NCI-H510A treated with DMSO at 0.1 percent for 48 hours (cell line): ENCODE measurements at places on chromosomes 7 and 10.
A peak's percentile ranks its signal among the peaks of the same experiment; 100 is the strongest.

GRCh38 chr10:2077231-2077630, 339.9 kb upstream of the ADARB2 start:
- no peak for DNase-seq

DNA sequence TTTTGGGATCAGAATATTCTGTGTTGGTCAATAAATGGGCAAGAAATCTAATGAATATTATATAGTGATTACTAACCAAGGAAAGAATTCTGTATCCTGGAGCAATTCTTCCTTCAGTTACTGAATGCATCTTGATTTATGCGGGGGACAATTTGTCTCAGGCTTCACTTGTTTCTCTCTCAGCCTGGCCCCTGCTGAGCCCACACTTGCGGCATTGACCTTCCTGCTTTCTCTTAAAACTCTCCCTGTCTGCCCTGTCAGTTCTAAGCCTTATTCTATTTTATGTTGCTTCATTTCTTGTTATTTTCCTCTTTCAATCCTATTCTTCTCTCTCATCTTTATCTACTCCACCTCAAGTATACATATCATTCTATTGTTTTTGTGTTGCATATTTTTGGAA, 122.1 kb upstream of the TPK1 start:
- no peak for DNase-seq

- DNase-seq, result no peak
Observed at GRCh38 chr7:53743697-53744402, 708.4 kb downstream of the POM121L12 start.

DNA sequence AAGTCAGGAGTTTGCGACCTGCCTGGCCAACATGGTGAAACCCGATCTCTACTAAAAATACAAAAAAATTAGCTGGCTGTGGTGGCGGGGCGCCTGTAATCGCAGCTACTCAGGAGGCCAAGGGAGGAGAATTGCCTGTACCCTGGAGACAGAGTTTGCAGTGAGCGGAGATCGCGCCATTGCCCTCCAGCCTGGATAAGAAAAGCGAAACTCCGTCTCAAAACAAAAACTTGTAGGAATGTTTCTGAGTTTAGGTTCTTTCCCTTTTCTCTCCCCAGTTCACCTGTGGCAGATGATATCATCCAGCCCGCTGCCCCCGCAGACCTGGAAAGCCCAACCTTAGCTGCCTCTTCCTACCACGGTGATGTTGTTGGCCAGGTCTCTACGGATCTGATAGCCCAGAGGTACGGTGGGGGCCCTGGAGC, 138.8 kb upstream of the BTBD16 start:
- peak; percentile 79 for DNase-seq

GRCh38 chr7:45026013-45026412, 26.0 kb downstream of the CCM2 start:
- no peak for DNase-seq

DNA sequence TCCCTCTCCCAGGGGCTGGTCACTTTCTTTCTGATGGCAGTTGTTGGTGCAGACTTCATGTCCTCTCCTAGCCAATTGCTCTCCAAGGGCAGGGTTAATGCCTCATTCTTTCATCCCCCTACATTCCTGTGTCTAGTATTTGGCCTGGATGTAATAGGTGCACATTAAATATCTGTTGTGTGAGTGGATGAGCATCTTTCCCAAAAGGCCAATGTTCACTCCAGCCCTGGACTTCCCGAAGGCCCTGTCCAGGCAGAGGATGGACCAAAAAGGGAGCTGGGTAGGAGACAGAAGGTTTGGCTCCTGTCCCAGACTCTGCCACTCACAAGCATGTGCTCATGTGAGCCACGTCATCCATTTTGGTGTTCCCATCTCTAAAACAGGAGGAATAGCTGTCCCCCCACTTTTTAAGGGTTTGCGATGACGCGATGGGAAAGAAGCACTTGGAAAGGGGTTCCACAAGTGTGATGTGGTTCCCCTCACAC, 47.5 kb downstream of the RGS10 start:
- no peak for DNase-seq

DNA sequence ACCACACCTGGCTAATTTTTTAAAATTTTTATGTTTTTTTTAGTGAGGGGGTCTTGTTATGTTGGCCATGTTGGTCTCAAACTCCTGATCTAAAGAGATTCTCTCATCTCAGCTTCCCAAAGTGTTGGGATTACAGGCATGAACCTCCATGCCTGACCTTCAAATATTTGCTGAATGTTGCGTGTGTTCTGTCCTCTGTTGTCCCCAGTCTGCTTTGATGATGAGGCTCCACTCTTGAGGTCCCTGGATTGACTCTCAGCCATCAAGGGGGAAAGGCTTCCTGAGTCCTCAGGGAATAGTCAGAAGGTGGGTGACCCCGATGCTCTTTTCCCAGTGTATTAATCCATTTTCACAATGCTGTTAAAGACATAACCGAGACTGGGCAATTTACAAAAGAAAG, 26.0 kb downstream of the LYZL2 start:
- no peak for DNase-seq

DNA sequence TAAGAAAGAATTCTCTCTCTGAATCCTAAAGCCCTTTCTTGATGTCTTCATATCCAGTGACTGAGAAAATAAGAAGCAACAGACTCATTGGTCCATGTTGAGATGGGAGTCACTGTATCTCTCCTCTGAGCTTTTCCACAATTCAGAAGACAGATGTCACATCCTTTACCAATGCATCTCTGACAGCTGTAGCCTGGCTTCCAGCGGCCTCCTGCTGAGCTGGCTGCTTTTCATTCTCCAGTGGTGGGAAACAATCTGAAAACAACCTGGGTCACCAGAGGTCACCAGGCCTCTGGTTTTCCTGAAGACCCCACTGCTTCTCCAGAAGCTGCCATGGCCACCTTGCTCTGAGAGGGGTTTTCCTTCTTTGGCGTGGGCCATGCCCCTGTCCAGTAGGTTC, 18.3 kb upstream of the RPA3 start:
- peak; percentile 5 for DNase-seq

GRCh38 chr10:97974100-97974499, 56.3 kb downstream of the CRTAC1 start:
- no peak for DNase-seq

- no peak for DNase-seq
Observed at GRCh38 chr10:116827214-116827671, 22.1 kb upstream of the ENO4 start.

DNA sequence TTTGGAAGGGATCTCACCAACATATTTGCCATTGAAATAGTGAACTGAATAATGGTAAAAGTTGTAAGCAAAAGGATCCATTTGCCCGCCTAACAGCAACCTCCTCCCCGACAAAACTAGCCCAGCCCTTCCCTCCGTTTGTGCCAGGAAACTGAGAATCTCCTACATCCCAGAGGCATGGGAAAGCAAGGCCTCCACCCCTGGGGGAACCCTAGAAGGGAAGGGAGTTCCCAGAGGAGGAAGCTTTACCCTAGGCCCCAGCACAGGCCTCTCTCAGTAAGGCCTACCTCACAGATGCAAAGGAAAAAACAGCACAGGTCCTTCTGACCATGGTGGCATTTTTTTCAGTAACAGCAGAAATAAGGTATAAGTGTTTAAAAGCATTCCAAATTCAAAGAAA, 229.7 kb downstream of the ELMO1 start:
- no peak for DNase-seq

GRCh38 chr10:3805791-3806461, 20.9 kb upstream of the KLF6 start:
- DNase-seq, result peak; percentile 25

DNA sequence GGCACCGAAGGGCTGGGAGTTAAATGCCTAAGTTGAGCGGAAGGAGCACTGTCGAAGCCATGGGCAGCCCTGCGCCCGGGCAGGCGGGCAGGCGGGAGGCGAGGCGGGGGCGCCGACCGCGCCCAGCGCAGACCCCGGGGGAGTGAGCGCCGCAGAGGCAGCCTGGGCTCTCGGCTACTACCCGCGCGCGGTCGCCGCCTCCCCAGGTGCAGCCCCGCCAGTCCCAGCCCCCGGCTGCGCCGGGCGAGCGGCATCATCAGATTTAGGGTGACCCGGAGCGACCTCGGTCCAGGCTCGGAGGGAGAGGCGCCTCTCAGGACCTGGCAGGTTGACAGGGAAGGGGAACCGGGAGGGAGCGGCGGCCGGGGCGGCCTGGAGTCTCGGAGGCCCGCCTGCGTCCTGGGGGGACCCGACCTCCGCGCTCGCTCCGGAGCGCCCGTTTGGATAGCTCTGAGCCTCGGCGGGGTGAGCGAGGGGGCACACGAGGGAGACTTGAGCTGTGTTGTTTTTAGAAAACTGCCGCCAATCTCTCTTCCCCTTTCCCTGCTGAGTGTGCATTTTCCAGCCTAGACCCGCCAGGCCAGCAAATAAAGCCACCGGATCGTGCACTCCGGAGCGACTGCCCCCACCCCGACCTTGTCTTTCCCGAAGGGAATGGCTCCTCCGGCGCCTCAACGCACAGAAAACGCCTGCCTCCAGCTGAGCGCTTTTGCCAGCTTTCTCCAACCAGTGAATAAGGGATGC, 2.3 kb upstream of the NRP1 start:
- DNase-seq, result no peak

DNA sequence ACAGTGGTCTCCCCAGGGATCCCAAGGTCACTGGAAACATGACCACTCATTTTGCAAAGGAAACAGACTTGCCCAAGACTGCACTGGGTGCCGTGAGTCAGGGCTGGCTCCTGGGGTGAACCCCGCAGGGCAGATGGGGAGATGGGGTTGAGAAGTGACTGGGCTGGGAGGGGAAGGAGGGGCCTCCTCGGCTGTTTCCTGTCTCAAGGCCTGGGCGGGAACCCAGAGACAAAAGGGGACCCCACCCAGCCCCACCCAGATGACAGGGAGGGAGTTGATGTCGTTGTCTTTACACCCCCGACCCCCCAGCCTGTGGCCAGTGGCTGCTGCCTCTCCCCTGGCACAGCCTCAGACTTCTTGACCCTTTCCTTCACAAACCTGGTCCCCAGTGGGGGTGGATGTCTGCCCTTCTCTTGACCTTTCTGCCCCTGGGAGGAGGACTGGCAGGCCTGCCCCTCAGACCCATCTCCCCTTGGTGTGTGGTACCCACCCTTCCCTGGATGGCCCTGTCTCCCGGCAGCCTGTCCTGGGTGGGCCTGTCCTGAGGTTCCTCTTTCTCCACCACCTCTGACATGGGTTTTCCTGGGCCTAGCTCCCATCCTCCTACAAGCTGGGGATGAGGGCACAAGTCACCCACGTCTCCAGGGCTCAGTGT, 1.4 kb downstream of the MYO1G start:
- DNase-seq, result no peak

DNA sequence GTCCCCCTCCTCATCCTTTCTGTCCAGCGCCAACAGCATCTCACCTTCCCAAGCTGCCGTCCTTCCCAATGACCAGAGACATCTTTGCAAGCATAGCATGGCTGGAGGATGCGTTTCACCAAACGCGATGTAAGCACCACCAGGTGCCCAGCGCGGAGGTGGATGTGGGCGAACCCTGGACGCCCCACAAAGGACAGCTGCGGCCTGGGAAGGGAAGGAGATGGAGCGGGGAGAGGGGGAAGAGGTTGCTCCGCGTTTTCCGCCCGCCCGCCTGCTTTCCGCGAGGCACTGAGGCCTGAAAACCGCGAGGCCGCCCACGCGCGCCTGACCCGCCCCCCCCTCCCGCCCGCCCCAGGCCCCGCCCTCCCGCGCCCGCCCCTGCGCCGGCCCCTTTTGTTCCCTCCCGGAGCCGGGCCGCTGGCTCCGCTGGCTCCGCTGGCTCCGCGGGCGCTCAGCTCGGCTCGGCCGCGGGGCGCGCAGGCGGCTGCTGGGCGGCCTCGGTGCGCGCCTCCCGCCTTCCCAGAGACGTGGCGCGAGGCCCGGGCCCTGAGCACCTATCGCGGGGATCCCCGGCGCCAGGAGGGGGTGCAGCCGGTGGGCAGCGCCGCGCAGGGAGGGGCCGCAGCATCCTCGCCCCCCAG, at the start of gene CLIP2:
CLIP2 (plus strand) TSS at position 390 of the 641 bp plus-strand sequence. CDS start 28,140 bp downstream, outside the sequence.
- peak; percentile 56 for DNase-seq

DNA sequence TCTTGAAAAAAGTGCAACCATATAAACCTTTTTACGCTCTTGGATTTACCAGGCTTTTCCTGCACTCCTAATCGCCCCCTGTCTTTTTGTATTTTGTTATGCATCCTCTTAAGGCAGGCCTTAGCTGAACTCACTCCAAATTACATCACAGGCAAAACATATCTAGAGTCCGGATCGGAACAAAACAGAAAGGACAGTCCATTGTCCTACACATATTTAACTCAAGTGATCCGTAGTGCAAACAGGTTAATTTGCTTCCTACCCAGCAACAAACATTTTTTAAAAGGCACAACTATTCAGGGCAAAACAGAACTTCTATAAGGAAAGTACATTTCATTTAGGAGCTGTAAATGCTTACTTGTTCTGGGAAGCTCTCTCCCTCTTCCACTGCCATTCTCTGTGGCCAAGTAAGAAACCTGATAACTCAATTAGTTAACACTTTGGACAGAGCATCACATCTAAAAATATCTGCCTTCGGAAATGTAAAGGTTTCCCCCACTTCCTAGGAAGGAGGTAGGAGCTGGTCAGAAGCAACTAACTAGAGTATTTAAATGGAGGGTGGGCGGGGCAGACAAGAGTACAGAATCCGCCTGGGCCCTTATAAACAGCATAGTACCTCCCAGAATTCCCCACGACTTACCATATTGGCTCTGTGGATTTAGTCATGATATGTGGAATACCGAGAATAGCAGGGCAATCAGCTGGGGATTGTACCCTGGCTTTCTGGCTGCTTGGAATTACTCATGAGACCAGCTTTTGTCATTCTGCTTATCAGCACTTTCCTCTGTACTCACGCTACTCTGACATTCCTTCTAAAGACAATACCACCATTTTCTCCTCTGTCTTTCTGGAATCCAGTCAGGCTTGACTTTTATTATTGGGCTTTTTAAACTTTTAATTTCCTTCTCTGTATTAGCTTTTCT, 89.5 kb downstream of the ANK3 start:
- no peak for DNase-seq

DNA sequence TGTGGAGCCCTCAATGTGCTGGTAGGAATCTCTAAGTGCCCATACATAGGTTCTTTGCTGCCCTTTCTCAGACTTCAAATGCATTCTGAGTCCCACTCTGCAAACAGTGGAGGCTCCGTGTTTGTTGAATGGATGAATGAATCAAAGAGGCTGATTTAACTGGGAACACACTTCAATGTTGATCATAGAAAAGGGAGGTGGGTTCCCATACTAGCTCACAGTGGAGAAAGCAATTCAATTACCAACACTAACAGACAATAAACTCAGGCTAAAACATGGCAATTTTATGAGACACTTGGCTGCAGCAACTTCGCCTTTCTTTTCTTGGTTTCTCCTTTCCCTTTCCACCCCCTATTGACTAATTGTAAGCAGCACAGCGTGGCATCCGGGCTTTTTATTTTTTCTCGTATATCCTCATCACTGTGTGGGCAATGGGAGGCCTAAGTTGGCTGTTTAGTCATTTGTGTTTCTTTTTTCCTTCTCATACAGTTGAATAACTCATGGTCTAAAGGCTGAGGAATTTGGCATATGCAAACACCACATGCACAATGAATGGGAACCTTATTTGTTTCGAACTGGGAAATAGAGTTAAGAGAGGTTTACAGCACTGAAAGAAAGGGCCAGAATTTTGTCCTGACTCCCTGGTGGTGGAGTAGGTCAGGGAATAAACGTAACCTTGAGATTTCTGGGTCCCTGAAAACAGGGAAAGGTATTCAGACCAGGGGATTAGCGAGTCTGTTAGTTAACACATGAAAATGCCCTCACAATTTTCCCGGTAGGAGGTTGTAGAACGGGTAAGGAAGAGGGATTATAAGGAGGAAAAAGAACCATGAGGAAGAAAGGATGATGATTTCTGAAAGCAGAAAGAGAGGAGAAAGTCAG, 858.5 kb downstream of the KCNMA1 start:
- DNase-seq, result no peak

- no peak for DNase-seq
Observed at GRCh38 chr10:34171957-34172527, 643.1 kb downstream of the PARD3 start.

- no peak for DNase-seq
Observed at GRCh38 chr7:93941945-93942344, 20.4 kb downstream of the GNG11 start.
